ENCODE measurements at places on chromosomes 2 and 18.
A peak's percentile ranks its signal among the peaks of the same experiment; 100 is the strongest.

DNA sequence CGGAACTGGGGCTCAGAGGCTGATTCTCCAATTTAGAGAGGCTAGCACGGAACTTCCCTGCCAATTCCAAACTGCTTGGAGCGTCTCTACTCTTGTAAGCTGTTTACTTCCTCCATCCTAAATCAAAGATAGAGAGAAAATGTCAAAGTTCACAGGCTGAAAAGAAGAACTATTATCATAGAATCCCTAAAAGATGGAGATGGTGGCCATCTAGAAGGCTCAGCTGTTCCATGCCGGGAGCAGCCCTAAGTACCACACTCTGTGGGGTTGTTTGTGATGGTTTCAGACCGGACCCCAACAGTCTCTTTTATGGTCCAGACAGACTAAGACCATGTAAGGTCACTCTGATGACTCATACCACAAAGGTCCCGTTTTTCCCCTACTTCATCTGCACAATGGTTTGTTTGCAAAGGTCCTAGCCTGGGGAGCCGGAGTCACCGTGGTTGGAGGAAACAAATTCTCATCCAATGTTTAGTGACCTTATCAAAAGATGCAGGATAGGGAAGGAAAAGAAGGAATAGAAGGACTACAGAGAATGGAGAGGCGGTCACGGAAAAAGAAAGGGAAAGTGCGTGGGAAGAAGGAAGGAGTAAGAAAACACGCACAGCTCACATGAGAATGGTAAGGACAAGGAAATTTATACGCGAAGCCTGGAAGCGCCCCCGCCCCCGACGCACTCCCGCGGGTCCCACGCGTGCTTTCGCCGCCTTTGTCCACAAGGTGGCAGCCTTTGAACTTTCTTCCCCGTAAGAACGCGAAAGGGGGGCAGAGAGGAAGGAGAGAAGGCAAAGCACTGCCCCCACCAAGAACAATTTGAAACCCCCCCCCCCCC is 453 bp upstream of the ANTXR1 start:
- DNase-seq, result peak; percentile 52

- DNase-seq, result no peak
Measured at GRCh38 chr2:96970248-96970875, 16.0 kb downstream of the FAM178B start.

- DNase-seq, result peak; percentile 44
Measured at GRCh38 chr2:9191041-9191481, 15.6 kb upstream of the ASAP2 start.

- no peak for DNase-seq
Measured at GRCh38 chr2:182868054-182868796, 1.8 kb upstream of the FRZB start.

DNA sequence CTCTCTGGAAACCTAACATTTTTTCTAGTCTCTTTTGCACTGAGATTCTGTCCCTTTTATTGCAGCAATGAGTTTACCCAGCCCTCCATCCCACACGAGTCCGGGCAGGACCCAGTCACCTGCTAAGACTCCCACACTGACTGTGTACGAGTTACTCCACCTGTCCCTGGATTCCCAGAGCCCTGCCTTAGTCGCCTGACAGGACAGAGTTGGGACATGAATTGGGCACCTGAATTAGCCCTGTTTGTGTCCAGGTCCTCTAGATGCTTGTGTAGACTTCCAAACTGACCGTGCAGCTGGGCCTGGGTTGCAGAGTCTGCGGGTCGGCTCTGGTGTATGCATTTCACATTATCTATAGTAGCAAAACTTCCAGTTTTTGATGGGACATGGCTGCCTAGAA is 238.7 kb downstream of the VAPA start:
- DNase-seq, result no peak

DNA sequence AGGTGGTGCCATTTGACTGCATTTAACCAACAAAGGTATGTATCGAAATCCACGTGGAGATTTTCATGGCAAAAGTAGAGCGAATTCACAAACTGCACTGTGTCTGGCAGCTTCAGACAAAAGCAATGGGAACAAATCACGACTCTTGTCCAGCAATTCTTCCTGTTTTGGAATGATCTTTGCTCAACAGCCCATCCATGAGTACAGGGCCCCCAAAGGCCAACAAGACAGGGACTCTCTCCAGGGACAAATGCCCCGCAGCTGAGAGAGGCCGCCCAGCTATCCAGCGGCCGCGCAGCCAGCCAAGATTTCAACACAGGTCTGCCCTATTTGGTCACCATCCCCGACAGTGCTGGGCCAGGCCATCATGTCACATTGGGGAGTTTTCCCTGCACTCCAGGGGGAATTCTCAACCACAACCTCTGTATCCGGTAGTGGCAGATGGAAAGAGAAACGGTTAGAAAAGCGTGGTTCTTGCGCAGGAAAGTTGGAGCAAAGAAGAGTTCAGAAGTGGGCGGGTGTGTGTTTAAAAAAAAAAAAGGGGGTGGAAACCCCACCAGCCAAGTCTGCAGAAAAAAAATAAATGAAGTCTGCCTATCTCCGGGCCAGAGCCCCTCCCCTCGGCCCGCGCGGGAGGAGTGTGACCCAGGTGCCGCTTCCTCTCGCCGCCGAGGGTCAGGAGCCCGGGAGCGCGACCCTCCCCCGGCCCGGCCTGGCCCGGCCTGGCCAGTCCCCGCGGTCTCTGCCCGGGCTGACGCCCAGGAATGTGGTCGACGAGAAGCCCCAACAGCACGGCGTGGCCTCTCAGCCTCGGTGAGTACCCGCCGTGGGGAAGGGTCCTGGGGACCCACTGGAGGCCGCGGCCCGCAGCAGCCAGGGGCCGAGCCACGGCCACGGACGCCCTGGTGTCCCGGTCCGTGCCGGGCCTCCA is at the start of gene GYPC:
Gene GYPC, plus strand, starts transcription at position 659 of the 931 bp plus-strand sequence. Its CDS starts 106 bp downstream, at position 765.
- peak; percentile 59 for DNase-seq

GRCh38 chr2:120066800-120067547 is 54.1 kb downstream of the EPB41L5 start:
- DNase-seq, result no peak

DNA sequence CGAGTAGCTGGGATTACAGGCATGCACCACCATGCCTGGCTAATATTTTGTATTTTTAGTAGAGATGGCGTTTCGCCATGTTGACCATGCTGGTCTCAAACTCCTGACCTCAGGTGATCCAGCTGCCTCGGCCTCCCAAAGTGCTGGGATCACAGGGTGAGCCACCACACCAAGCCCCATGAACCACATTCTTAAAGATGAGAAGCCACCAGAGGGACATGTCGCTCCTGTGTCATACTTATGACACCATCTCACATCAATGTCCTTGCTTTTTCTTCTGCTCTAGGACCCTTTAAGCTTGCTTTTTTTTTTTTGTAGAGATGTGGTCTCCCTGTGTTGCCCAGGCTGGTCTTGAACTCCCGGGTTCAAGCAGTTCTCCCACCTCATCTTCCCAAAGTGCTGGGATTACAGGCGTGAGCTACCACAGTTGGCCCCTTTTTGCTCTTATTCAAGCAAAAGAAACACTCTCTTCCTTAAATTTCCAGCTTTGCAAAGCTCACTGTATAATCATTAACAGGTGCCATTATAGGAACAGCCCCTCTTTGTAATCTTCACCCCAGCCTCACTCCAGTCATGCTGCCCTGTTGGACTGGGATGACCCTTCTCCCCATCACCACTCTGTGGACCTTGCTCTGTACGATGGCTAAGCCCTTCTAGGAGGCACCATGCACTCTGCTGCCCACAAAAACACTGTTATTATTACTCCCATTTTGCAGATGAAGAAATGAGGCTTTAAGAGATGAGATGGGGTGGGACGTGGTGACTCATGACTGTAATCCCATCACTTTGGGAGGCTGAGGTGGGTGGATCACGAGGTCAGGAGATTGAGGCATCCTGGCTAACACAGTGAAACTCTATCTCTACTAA is 10.8 kb upstream of the KCNG3 start:
- DNase-seq, result no peak

GRCh38 chr2:238383743-238384380 is 42.9 kb upstream of the ASB1 start:
- DNase-seq, result no peak

DNA sequence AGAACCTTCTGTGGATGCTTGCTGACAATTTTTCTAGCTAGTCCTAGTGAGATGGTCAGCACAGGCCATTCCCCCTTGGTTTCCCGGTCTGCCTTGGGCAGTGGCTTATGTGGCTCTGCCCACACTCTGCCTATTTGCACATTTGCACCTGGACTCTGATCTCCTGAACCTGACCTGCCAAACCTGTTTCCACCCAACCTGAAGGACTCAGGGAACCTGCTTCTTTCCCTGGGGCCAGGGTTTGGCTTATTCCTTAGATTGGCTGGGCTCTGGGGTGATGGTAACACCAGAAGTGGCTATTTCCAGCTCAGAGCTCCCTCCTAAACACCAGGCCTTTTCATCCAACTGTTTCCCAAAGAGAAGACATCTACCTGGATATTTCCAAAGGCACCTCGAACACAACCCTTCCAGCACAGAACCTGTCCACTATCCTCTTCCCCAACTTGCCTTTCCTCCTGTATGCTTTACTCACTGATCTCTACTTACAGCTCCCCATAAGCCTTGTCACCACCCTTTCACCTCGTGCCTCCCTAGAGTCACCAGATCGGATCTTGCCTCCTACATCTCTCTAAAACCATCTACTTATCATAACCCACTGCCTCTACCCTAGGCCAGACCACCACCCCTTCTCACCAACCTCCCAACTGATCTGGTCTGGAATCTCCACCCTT is 5.8 kb upstream of the MTA3 start:
- DNase-seq, result no peak

GRCh38 chr2:96770442-96771202 is 9.9 kb downstream of the CNNM4 start:
- DNase-seq, result no peak

GRCh38 chr2:195602687-195603086 is 54.3 kb upstream of the SLC39A10 start:
- DNase-seq, result no peak

DNA sequence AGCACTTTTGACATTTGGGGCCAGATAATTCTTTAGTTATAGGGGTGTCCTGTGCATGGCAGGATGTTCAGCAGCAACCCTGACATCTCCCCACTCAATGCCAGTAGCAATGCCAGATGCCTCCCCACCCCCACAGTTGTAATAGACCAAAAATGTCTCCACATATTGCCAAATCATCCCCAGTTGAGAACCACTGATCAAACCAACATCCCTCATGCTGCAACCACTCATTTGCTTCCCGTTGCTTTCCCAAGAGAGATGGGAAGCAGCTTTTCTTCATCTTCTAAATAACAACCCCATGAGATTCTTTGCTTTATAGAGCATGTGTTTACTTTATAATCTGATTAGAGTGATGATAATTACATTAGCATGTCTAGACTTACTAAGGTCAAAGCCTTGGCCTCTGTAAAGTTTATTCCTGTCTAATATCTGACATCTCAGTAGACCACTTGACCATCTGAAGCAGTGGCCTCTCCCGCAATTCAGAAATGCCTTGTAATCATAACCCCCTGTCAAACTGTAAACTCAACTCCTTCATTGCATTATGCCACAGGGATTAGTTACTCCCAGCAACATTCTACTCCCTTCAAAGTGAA is 28.7 kb upstream of the C1D start:
- no peak for DNase-seq

- no peak for DNase-seq
Measured at GRCh38 chr2:23042216-23042906, 342.6 kb upstream of the KLHL29 start.

- no peak for DNase-seq
Measured at GRCh38 chr18:73461038-73461779, 593.4 kb upstream of the NETO1 start.

DNA sequence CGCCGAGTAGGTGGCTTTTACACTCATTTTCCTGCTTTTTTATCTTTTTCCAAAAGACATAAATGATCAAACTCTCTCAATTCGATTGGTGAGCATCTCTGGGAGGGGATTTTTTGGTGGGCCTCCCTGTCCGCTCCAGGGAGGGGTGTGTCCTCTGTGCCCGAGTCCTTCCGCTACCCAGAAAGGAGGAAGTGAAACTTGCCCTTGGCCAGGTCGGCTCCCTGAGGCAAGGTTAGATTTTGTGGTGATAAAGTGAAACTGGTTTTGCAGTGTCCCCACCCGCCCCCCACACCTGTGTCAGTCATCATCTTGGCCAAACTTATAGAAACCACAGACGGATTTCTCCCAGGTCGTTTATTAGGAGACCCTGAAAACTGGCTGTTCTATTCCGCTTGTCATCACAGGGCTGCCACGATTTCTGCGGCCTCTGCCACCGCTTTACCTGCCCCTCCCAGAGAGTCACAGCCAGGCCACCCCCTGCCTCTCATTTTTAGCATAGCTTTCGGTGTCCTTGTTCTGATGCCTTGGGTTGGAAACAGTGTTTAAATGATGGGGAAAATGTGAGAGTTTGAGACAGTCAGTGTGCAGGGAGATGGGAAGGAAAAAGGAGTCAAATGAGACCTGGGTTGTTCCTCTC is 93.6 kb downstream of the SH3BP4 start:
- DNase-seq, result no peak

- no peak for DNase-seq
Measured at GRCh38 chr2:152176113-152176714, 651 bp upstream of the STAM2 start.

DNA sequence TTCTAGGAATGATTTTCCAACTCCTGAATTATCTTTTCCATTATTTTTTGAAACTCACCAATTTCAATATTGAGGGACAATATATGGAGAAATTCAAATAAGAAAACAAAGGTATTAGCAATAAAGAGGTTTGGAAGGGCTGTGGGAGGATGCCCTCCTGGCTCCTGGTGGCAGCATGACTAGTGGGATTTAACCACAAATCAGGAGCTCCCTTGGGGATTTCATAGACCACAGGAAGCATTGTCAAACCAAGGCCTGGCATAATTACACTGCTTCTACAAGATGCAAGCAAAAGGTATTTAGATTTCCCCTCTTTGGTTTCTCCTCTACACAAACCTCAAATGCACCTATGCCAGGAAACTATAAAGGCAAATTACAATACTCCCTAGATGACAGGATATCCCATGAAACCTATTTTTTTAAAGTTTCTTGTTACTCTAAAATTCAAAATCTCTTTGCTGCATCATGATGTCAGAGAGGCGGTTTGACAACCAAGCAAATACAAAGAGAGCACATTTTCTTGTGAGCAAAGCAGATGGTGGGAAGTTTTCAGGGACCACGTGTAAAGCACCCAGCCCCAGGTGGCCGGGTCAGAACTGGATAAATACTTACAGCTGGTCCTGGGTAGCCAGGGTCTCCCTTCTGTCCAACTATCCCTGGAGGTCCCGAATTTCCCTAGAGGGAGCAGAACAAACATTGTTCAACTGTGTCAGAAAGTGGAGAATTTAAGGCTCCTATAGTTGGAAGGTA is 67.9 kb downstream of the COL6A3 start:
- no peak for DNase-seq

DNA sequence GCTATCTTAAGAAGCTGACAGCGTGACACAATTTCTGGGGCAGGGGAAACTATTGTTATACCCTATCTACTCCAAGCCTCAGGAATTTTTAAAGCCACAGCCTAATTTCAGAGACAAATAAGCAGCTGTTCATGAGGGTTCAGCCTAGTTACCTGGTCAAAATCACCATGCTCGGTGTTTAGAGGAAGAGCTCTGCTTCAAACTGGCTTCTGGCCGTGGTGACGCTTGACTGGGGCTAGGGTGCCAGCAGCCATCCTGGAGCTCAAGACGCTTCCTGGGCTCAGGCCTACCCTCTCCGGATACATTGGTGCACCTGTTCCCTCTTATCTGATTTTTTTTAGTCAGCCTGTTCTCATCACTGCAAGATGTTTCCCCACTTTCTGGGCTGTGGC is 41.7 kb downstream of the FRZB start:
- DNase-seq, result no peak

All from endothelial cell (in vitro differentiated cells).